Mesothelial cell of epicardium (in vitro differentiated cells): ENCODE measurements at places on chromosomes 1 and 21.
A peak's percentile ranks its signal among the peaks of the same experiment; 100 is the strongest.

DNA sequence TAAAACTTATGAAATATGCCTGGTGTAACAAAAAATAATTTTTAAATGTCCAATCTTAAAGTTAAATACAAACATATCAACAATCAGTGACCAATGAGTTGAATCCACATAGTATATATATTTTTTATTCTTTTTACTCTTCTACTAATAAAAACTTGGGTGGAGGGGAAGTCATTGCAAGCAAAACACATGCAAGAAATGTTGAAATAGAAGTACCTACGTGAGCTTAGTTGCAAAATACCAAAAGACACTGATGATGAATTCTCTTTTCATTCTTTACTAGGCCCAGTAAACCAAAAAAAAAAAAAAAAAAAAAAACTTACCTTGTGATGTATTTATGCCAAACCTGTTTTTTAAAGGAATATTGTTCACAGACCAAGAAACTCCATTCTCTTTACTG is 26.4 kb upstream of the PLA2G4A start:
- no peaks in the 10 kb centered on the region for H3K36me3 ChIP-seq
- no peak overlapping the region for H3K27ac ChIP-seq
- H3K27me3 ChIP-seq, result no peaks in the 10 kb centered on the region
- DNase-seq, result no peak
- no peak overlapping the region for H3K4me3 ChIP-seq
- H3K4me1 ChIP-seq, result peaks cover 14% of the 10 kb centered on the region

GRCh38 chr21:35303085-35303484 is 254.0 kb upstream of the RUNX1 start:
- H3K4me1 ChIP-seq, result no peaks in the 10 kb centered on the region
- no peaks in the 10 kb centered on the region for H3K27me3 ChIP-seq
- no peak overlapping the region for H3K27ac ChIP-seq
- DNase-seq, result no peak
- no peaks in the 10 kb centered on the region for H3K36me3 ChIP-seq
- no peak overlapping the region for H3K4me3 ChIP-seq

DNA sequence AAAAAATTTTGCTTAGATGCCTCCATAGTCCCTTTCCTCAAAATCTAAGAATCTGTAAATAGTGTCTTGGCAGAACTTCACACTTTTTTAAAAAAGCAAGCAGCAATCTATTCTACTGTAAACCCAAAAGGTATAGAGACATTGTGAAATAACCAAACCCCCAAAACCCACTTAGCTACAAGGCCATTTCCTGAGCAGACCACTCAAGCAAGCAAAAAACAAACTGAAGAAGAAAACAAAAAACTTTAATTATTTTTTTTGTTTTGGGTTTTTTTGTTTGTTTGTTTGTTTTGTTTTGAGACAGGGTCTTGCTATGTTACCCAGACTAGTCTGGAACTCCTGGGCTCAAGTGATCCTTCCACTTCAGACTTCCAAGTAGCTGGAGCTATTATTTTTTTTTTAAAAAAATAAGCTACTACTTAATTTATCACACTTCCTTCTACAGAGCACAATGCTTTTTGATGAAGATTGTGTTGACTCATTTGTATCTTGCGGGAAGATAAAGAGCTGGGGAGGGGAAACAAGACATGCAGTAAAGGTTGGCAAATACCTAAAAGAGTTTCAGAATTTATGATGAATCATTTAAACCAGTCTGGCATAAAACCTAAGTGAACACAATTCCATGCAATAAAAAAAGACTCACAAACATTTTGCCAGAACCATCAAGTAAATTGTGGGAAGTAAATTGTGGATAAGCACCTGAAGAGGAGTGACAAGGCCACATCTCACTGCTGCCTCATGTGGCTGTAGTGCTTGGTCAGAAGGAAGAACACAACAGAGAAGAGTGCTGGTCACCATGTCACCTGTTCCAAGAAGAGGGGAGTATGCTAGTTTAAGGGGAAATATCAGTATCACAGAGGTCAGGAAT is 2.7 kb upstream of the PTPN22 start:
- no peaks in the 10 kb centered on the region for H3K27me3 ChIP-seq
- no peak for DNase-seq
- peaks cover 5% of the 10 kb centered on the region for H3K4me1 ChIP-seq
- no peak overlapping the region for H3K27ac ChIP-seq
- H3K4me3 ChIP-seq, result no peak overlapping the region
- no peaks in the 10 kb centered on the region for H3K36me3 ChIP-seq

- no peak overlapping the region for H3K4me3 ChIP-seq
- H3K36me3 ChIP-seq, result peaks cover 12% of the 10 kb centered on the region
- peaks cover 7% of the 10 kb centered on the region for H3K4me1 ChIP-seq
- no peaks in the 10 kb centered on the region for H3K27me3 ChIP-seq
Measured at GRCh38 chr1:92754000-92754718, 30.7 kb downstream of the EVI5 start.

- DNase-seq, result no peak
- H3K36me3 ChIP-seq, result peaks cover 30% of the 10 kb centered on the region
- H3K4me3 ChIP-seq, result no peak overlapping the region
- H3K4me1 ChIP-seq, result peaks cover 25% of the 10 kb centered on the region
- H3K27me3 ChIP-seq, result no peaks in the 10 kb centered on the region
- H3K27ac ChIP-seq, result no peak overlapping the region
Measured at GRCh38 chr1:229325853-229326487, 16.9 kb downstream of the CCSAP start.

DNA sequence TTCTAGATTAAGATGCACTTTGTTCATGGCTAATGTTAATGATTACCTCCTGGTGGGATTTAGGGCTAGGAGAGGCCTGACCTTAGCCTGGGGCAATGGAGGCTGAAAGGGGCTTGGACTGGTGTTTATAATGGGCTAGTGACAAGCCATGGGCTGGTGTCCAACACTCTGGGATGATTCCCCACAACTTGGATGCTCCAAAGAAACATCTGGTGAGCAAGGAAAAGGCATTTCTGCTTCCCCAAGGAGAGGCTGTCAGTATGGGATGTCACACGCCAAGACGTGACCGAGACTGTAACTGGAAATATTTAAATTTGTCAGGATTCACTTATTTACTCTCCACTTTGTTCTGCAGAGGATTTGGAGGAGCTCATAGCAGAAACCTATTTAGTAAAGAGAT is 45.2 kb downstream of the PTPRU start:
- H3K27me3 ChIP-seq, result no peaks in the 10 kb centered on the region
- peak overlapping the region; percentile 50 for H3K27ac ChIP-seq
- no peak overlapping the region for H3K4me3 ChIP-seq
- H3K36me3 ChIP-seq, result peaks cover 36% of the 10 kb centered on the region

GRCh38 chr1:198700396-198700795 is 61.6 kb downstream of the PTPRC start:
- H3K27me3 ChIP-seq, result peaks cover 2% of the 10 kb centered on the region
- no peaks in the 10 kb centered on the region for H3K36me3 ChIP-seq
- peak overlapping the region; percentile 22 for H3K27ac ChIP-seq
- peaks cover 37% of the 10 kb centered on the region for H3K4me1 ChIP-seq

GRCh38 chr1:98963064-98963758 is 41.5 kb downstream of the PLPPR5 start:
- DNase-seq, result no peak
- no peak overlapping the region for H3K27ac ChIP-seq
- H3K4me3 ChIP-seq, result no peak overlapping the region
- H3K27me3 ChIP-seq, result peaks cover 8% of the 10 kb centered on the region
- H3K36me3 ChIP-seq, result no peaks in the 10 kb centered on the region

DNA sequence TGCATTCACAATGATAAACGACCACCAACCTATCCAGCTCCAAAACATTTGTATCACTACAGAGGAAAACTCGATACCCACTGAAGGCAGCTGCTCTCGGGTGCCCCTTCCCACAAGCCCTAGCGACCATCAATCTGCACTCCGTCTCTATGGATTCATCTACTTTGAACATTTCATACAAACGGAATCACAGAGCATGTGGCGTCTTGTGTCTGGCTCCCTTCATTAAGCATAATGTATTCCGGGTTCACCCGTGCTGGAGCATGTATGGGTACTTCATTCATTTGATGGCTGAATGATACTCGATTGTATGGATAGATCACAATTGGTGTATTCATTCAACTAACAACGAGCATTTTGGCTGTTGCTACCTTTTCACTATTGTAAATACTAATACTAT is 340.2 kb downstream of the SMYD3 start:
- DNase-seq, result no peak
- H3K4me3 ChIP-seq, result no peak overlapping the region
- H3K4me1 ChIP-seq, result peaks cover 27% of the 10 kb centered on the region
- H3K27me3 ChIP-seq, result no peaks in the 10 kb centered on the region
- no peak overlapping the region for H3K27ac ChIP-seq

DNA sequence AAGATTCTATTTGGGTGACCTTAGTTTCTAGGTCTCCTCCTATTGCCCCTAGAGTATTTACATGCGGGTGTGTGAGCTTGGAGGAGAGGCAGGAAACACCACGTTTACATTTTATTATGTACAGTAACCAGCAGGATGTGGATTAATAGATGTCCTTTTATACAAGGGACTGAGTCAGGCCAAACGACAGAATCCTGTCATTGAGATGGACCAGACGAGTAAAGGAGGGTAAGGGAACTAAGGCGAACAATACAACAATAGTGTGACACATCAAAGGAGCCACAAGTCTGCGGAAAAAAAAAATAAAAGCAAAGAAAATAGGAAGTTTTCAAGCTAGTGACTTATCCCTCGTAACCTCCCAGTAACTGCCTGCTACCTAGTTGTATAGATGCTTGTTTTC is 151.1 kb downstream of the GABPA start:
- peaks cover 61% of the 10 kb centered on the region for H3K36me3 ChIP-seq
- no peak overlapping the region for H3K4me3 ChIP-seq
- no peak for DNase-seq
- no peaks in the 10 kb centered on the region for H3K4me1 ChIP-seq
- no peaks in the 10 kb centered on the region for H3K27me3 ChIP-seq
- H3K27ac ChIP-seq, result peak overlapping the region; percentile 19

DNA sequence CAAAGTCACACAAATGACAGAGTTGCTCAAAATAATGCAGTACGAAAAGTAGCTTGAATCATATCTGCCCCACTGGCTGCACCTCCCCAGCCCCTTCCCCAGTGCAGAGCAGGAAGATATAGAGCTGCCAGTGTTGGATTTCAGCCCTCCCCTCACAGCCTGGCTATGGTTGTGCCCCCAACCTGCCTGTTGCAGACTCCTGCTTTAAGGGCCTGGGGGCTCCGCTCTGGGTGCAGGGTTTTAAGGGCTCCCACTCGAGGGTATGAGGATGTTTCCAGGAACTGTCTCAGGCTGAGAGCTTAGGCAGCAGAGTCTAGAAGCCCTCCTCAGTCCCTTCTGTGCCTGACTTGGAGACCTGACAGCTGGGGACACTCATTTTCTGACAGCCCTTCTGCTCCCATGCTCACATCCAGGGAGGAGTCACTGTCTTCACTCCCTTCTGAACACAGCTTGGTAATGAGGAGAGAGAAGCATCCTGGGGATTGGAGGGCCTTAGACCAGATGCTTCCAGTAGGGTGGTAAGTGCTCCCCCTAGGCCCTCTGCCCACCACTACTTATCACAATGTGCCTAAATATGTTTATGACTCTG is 4.6 kb downstream of the S100A9 start:
- peaks cover 19% of the 10 kb centered on the region for H3K4me1 ChIP-seq
- peak overlapping the region; percentile 14 for H3K27ac ChIP-seq
- no peaks in the 10 kb centered on the region for H3K27me3 ChIP-seq
- DNase-seq, result peak; percentile 14

- no peaks in the 10 kb centered on the region for H3K4me1 ChIP-seq
- H3K27ac ChIP-seq, result no peak overlapping the region
- no peak for DNase-seq
- H3K4me3 ChIP-seq, result no peak overlapping the region
- no peaks in the 10 kb centered on the region for H3K27me3 ChIP-seq
- H3K36me3 ChIP-seq, result no peaks in the 10 kb centered on the region
Measured at GRCh38 chr1:184867866-184868689, 106.2 kb downstream of the NIBAN1 start.

DNA sequence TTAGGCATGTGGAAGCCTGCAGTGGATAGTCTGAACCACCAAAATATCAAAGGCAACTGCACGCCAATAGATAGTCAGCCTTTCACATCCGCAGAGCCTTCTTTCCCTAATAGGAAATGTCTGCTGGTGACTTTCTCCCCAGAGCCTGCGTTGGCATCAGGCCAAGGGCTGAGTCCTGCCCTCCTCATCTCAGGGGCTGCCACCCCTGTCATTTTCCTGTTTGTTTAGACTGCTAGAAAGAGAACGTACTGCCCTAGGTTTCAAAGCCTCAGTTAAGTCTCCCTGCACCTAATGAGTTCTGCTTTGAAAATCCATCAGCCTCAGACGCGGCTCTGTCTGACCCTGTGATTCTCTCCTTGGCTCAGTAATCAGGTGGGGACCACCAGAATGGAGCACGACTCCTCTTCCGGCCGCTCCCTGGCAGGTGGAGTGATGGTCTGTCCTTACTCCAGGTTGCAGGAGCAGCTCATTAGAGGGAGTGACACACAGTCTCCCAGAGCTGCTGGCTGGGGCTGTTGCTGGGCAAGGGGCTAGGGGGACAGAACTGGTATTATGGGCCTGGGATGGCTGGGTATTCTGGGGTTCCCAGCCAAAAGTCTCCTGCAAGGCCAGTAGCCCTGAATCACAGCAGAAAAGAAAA is 27.3 kb downstream of the STUM start:
- H3K4me1 ChIP-seq, result peaks cover 11% of the 10 kb centered on the region
- DNase-seq, result no peak
- peak overlapping the region; percentile 18 for H3K27ac ChIP-seq
- no peak overlapping the region for H3K4me3 ChIP-seq
- H3K36me3 ChIP-seq, result no peaks in the 10 kb centered on the region
- peaks cover 5% of the 10 kb centered on the region for H3K27me3 ChIP-seq

DNA sequence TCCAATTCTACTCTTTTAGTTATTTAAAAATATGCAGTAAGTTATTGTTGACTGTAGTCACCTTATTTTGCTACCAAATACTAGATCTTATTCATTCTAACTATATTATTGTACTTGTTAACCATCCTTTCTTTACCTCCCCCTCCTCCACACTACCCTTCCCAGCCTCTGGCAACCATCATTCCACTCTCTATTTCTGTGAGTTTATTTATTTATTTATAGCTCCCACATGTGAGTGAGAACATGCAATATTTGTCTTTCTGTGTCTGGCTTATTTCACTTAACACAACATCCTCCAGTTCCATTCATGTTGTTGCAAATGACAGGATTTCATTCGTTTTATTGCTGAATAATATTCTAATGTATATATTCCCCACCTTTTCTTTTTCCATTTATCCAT is 115.8 kb downstream of the TSEN15 start:
- no peak overlapping the region for H3K4me3 ChIP-seq
- no peak for DNase-seq
- H3K27me3 ChIP-seq, result no peaks in the 10 kb centered on the region
- H3K27ac ChIP-seq, result no peak overlapping the region

GRCh38 chr1:114117654-114118053 is 36.0 kb downstream of the SYT6 start:
- peaks cover 4% of the 10 kb centered on the region for H3K27me3 ChIP-seq
- DNase-seq, result no peak
- H3K36me3 ChIP-seq, result no peaks in the 10 kb centered on the region

- DNase-seq, result no peak
- no peaks in the 10 kb centered on the region for H3K27me3 ChIP-seq
- no peak overlapping the region for H3K27ac ChIP-seq
- peaks cover 7% of the 10 kb centered on the region for H3K36me3 ChIP-seq
Measured at GRCh38 chr1:206062464-206062863, 9.5 kb downstream of the RHEX start.

DNA sequence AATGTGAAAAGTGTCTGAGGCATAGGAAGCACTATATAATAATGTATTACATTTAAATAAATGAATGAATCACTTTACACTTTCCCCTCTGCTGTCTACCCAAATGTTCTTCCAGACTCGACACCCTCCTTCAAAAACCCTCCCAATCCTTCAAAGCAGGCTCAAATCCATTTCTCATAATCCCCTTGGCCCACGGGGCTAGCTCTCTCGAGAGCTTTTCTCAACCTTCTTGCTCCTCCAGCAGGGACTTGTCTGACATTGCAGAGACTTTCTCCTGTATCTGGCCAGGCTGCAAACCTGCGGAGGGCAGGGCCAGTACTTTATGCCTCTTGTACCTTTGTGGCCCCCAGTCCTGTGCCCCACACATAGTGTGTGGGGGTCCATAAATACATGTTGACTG is 14.1 kb upstream of the CNTN2 start:
- no peak for DNase-seq
- no peaks in the 10 kb centered on the region for H3K4me1 ChIP-seq
- no peak overlapping the region for H3K4me3 ChIP-seq
